ENCODE measurements at places on chromosomes 16 and 17. TPM values are rescaled to one million over a fixed set of nuclear protein-coding genes. Genes with fewer than 3 reads are reported as not detected.
A peak's percentile ranks its signal among the peaks of the same experiment; 100 is the strongest.

- no peak for DNase-seq
Observed at GRCh38 chr17:80130992-80131391, 15.9 kb downstream of the EIF4A3 start.

DNA sequence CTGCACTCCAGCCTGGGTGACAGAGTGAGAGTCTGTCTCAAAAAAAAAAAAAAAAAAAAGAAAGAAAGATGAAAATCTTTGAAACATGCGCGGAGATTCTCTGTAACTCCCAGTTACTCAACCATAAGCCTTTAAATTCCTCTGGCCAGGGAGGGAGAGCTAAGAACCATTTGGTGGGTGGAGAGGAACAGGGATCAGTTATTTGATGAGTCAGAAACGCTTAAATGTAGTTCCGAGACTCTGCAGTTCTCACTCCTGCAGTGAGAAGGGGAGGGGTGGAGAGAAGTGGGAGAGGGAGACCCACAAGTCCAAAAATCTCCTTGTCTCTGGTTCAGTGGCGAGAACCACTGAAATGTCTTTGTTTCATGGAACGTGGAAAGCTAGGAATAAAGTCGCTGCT is 266.7 kb downstream of the SOX9 start:
- DNase-seq: no peak

The SPAG5 gene
- 326 TPM for total RNA-seq

The PRSS36 gene
- total RNA-seq: 1.0 TPM

DNA sequence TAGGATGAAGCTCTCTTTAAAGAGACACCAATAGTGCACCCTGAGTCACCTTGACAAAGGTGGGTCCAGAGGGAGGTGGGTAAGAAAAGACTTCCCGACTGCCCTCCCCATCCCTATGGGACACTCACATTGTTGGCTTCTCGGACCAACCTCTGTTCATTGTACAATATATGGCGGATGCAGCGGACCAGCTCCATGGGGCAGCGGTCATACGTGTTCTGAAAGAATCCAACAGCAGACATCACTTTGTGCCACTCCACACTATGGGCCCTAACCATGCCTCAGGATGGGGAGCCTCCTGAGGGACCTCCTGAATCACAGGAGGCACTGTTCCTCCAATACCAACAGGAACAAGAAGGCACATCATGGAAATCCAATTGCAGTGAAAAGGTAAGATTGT is 30.4 kb upstream of the GHDC start:
- DNase-seq: no peak

The NPIPA8 gene
- 28.9 TPM for total RNA-seq

DNA sequence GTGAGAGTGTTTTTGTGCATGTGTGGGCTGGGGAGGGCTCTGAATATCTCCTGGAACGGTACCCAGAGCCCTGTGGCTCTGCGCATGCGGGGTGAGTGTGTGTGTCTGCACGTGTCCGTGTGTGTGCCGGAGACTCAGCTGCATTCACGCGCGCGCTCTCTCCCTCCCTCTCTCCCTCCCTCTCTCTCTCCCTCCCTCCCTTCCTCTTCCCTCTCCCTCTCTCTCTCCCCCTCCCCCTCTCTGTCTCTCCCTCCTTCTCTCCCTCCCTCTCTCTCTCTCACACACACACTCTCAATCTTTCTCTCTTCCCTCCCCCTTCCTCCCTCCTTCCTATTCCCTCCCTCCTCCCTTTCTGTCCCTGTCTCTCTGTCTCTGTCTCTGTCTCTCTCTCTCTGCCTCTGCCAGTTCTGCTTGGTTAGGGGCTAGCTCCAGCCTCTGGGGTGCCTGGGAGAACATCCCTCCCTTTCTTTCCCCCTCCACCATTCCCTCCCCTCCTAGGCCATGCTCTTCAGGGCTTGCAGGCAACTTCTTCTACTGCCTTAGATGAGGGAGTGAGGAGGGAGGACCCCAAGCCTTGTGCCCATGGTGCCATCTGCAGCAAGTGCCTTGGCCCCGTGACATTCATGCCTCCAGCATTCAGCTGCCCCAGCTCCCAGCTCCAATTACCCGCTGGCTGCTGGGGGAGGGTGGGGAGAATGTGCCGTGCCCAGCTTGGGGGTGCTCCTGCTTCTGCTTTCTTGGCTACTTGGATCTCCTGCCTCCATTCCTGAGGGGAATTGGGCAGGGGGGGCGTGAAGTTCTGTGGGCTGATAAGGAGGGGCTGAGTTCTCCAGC is 6.4 kb downstream of the THRA start:
- peak; percentile 78 for DNase-seq

DNA sequence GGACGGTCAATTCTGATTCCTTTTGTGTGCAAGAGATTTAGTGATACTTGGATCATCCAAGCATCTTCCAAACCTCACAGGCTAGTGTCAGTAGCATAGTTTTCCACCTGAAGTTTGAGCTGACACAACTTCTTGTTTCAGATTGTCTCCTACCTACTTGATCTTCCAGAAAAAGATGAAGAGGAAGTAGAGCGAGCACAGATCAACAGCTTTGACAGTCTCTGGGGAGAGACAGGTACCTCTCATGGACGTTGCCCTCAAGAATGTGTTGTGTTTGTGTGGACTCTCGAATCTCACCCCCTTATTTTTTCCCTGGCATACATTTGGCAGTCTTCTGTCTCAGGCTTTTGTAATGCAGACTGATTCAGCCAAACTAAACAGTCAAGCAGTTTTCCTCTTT is 47.4 kb downstream of the CYB561 start:
- DNase-seq: no peak

The CA4 gene
- total RNA-seq: not detected

- no peak for DNase-seq
Observed at GRCh38 chr17:65305116-65305515, 167.9 kb downstream of the RGS9 start.

DNA sequence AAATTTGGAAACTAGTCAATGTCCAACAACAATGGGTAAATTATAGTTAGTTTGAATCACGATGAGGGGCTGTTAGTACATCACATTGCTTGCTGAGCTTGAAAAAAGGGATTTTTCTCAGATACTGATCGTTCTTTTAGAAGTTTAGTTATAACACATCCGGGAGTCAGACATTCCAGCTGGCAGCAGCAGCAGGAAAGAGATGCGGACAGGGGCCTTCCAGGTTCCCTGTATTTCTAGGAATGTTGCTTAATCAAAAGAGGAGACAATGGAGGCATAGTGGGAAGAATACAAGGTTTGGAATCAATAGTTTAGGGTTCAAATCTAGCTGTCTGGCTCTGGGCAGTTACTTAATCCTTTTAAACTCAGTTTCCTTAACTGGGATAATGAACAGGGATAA is 27.8 kb downstream of the CDK5R1 start:
- DNase-seq: no peak

DNA sequence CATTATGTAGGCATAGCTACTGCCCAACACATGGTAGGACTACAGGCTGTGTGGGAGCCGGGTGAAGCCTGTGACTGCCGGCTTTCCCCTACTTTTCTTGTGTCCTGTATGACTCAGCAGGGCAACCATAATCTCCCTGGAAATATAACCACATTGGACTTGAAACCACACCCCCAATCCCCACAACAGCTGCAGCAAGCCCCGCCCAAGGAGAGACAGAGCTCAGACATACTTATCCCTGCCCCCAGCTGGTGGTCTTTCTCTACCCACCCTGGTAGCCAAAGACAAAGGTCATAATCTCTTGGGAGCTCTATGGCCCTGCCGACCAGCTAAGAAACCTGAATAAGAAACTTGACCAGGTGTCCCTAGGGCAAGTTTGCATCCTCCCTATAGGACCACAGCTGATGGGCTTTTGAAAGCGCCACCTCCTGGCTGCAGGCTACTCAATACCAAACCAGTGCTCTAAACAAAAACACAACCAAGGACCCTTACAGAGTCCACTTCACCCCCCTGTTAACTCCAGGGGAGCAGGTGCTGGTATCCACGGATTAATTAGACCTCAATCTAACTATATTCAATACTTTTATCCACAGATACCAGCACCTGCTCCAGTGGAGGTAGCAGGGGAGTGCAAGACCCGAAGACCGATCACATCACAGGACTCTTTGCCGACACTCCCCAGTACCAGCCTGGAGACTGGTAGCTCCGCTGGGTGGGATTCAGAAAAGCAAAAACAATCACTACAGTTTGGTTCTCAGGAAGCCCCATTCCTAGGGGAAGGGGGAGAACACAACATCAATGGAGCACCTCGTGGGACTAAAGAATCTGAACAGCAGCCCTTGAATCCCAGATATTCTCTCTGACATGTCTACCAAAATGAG is 91.2 kb downstream of the IRX5 start:
- no peak for DNase-seq

All from activated naive CD4-positive, alpha-beta T cell treated with anti-CD3 and anti-CD28 coated beads, Interleukin-2, amount 50 U/mL, for 72 hours (primary cell).